ENCODE measurements at places on chromosomes 3 and 15.

DNA sequence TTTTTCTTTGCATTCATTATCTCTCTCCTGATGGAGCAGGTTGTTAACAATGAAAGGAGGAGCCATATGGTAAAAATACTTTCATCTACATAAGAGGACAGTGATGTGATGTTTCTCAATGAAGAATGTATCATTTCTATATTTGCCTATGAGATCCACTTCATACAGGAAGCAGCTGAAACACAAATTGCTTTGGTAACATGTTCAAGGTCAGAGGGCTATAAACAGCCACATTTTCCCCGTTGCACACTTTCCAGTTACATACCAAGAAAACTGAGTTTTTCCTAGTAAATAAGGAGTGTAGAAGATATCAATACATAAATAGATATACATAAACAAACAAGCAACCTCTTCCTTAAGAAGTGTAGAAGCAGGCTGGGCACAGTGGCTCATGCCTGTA lies 32.6 kb upstream of the GYG1 start:
- DNase-seq = no peak

DNA sequence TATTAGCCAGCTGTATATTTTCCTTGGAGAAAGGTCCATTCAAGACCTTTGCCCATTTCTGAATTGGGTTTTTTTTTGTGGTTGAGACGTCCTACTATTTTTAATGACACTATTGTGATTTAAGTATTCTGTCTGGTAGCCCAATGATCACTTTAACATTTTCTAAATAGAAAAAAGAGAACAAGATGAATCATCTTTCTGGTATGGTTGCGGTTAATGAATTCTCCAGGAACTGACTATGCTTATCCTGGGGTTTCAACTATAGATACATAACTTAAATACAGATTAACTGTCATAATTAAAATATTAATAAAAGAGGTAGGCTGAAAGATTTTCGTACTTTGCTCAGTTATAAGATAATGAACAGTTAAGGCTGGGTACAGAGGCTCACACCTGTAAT lies 51.9 kb downstream of the PBRM1 start:
- no peak for DNase-seq

DNA sequence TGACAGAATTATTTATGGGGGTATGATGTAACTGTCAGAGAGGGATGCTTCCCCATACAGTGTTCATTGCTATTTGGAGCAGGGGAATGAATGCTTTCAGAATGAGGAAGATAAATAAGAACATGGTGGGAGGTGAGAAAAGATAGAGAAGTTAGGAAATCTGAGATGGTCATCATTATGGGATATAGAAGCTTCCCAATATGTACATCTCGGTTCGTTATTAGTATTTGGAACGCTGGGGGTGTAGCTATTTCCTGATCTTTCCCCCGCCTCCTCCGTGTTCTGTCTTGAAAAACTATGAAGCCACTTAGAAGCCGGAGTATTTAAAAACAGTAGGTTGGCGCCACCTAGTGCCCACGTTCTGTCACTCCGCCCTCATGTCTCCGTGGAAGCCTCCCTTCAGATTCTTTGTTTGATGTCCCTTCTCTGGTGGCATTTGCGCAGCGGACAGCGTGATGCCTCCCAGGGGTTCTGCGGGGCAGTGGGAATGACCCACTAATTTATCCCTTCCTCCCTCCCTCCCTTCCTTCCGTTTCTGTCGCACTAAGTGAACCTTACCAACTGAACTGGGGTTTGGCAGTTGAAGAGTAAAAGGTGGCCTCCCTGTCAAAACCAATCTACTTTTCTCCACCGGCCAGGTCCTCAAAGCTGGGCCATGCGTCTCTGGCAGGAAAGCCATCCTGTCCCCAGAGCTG lies 184.5 kb downstream of the FEZF2 start:
- DNase-seq = peak; percentile 52

- no peak for DNase-seq
These were observed 116.2 kb upstream of the LSAMP start for GRCh38 chr3:116561529-116561928.

- no peak for DNase-seq
These were observed 90.8 kb downstream of the NEO1 start for GRCh38 chr15:73142802-73143762.

GRCh38 chr3:188323067-188323842 lies 169.3 kb downstream of the LPP start:
- peak; percentile 56 for DNase-seq

DNA sequence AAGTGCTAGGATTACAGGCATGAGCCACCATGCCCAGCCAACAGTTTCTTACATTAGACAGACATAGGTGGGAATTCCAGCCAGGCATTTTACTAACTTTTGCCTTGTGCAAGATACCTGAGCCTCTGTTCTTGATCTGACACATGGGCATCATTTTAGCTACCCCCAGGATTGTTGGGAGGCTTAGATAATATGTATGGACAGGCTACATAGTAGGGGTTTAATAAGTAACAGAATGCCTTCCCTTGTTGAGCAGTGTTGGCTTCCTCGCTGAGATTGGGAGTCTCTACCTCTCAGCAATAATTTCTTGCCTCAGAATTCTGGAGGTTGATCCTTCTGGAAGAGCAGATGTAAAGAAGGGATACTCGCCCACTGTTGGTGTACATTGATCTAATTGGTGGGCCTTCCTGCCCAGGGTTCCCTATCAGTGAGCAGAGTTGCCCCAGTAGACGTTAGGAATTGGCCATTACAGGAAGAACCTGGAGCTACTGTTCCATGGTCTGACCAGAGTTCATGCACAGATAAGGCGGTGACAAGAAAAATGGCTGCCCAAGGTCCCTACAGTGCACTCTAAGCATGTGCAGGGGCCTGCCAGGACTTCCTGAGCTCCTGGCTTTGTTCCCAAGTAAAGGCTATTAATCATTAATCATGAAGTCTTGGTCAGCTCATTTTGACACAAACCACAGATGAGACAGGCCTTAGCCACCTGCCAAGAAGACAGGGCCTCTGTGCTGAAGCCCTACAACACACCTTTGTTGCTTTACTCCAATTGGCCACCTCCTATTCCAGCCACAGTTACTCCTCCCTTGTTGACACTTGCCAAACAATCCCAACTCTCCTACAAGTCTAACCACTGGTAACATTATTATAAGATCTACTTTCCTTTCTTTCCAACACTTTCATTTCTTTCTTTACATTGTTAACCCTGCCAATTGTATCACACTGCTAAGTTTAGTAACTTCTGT lies 5.0 kb upstream of the IL17RE start:
- DNase-seq = no peak

DNA sequence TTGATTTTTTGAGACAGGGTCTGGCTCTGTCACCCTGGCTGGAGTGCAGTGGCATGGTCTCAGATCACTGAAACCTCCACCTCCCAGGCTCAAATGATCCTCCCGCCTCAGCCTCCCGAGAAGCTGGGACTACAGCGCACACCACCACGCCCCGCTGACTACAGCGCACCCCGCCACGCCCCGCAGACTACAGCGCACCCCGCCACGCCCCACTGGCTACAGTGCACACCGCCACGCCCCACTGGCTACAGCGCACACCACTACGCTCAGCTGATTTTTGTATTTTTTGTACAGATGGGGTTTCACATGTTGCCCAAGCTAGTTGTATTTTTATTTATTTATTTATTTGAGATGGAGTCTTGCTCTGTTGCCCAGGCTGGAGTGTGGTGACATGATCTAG lies 35.6 kb downstream of the SLC51A start:
- DNase-seq = no peak

GRCh38 chr3:14472471-14473351 lies 67.4 kb downstream of the GRIP2 start:
- DNase-seq = no peak

DNA sequence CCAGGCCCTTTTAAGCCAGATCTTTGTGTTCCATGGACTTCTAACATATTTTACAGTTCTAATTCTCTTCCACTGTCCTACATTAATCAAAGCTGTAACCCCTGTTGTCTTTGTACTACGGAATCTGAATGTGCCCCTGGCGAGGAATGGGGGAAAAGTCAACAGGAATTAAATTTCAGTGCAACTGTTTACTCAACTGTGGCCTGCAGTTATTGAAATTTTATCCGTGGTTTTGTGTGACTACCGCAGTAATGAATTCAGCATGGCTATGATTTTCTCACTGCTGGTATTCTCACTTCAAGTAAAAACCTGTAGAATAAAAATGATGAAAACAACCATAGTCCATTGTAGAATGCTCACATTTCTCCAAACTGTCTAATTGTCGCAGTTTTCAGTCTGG lies 388.0 kb downstream of the FOXP1 start:
- no peak for DNase-seq

GRCh38 chr3:106089806-106090205 lies 221.0 kb upstream of the CBLB start:
- no peak for DNase-seq

DNA sequence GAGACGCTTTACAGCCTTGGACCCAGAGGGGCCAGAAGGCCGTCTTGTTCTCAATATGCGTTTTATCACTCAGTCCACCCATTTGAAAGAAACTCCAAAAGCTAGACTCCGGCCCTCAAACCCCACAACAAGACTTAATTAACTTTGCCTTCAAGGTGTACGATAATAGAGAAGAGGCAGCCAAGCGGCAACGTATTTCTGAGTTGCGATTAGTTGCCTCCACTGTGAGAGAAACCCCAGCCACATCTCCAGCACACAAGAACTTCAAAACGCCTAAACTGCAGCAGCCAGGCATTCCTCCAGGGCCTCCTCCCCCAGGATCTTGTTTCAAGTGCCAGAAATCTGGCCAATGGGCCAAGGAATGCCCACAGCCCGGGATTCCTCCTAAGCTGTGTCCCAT lies 17.4 kb upstream of the INO80 start:
- no peak for DNase-seq

DNA sequence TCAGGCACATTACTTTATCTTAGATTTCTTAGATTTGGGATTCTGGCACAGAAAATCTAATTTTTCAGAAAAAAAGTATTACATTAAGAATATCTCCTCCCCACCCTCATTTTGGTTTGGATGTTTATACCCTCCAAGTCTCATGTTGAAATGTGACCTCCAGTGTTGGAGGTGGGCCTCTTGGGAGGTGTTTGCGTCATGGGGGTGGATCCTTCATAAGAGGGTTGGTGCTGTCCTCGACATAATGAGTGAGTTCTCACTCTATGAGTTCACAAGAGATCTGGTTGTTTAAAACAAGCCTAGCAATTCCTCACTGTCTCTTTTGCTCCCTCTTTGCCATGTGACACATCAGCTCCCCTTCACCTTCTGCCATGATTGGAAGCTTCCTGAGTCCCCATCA lies 45.6 kb upstream of the WWTR1 start:
- DNase-seq = no peak

- no peak for DNase-seq
These were observed 127.4 kb downstream of the TFG start for GRCh38 chr3:100836661-100837060.

Data from T-helper 1 cell (primary cell).